Effector CD4-positive, alpha-beta T cell (primary cell): ENCODE measurements at places on chromosomes 7 and 10.
A peak's percentile ranks its signal among the peaks of the same experiment; 100 is the strongest.

- DNase-seq = peak; percentile 86
Observed at GRCh38 chr10:6275022-6275997, 72.6 kb downstream of the PFKFB3 start.

GRCh38 chr7:92447345-92448204, at the start of gene GATAD1:
TSS of gene GATAD1 (plus strand) at chr7:92447482. CDS start at chr7:92447730, 248 bp downstream.
- peak; percentile 74 for DNase-seq

GRCh38 chr7:43113622-43114457, 1.4 kb downstream of the HECW1 start:
- no peak for DNase-seq

DNA sequence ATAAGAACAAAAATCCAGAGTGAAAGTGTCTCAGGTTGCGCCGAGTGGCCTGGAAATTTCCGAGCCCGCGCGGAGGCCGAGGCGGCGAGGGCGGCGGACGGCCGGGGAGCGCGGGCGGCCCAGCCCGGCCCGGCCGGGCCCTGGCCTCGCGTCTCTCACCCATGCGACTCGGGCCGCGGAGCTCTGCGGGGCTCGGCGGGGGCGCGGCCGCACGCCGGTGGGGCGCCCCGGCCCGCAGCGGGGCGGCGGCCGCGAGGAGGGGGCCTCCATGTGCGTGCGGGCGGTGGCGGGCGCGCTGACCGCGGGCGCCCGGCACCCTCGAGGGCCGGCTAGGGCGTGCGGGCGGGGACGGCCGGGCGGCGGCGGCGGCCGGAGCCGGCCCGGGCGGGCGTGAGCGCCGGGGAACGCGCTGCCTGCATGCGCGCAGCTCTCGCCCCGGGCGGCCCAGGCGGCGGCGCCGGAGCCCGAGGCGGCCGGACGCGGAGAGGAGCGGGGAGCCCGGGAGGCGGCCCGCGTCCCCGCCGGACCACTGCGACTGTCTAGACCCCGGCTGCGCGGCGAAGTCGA, 302 bp upstream of the EN2 start:
- no peak for DNase-seq

DNA sequence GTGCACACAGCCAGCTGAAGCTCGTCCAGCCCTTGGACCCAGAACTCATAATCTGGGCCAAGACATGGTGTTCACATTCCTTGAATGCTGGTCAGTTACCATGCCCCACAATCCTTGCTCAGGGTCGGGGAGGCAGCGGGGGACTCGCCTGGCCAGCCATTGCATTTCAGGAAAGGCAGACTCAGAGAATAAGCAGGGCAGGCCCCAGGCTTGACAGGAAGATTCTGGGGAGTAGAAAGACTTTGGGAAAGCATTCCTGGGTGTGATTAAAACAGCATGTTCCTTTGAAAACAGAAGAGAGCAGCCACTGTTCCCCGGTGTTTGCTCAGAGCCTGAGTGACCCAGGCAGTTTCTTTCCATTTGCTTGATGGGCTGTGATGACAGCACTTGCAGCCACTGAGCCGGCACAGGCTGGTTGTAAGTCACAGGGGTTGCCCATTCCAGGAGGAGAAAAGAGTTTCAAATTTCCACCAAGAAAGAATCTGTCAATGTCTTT, 473.7 kb downstream of the TYW1 start:
- no peak for DNase-seq

GRCh38 chr10:72200883-72201282, 14.9 kb upstream of the ANAPC16 start:
- no peak for DNase-seq
